ENCODE measurements at places on chromosomes 12 and 14.

GRCh38 chr14:74140374-74140850, 55.7 kb downstream of the LIN52 start:
- DNase-seq = peak; percentile 15

GRCh38 chr14:104894331-104895206, 29.5 kb downstream of the CEP170B start:
- peak; percentile 0 for DNase-seq

- DNase-seq = peak; percentile 77
Observed at GRCh38 chr12:121803861-121804416, at the start of gene SETD1B. Gene SETD1B, plus strand, starts transcription at chr12:121804009. Its CDS starts 729 bp downstream, at chr12:121804738.

GRCh38 chr14:27091973-27092372, 494.1 kb upstream of the NOVA1 start:
- no peak for DNase-seq

DNA sequence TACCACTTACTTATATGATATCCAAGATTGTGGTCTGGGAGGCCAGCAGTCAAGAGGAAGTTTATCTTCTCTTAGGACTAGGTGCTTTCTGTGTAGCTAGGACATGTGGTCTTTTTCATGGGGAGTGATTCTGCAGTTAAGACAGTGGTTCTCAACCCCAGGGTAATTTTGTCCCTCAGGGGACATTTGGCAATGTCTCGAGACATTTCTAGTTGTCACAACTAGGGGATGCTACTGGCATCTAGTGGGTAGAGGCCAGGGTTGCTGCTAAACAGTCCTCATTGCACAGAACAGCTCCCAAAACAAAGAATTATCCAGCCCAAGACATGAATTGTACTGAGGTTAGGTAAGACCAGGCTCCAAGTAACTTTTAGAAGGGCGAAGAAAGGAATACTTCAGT, 20.0 kb downstream of the AMDHD1 start:
- DNase-seq = peak; percentile 28

DNA sequence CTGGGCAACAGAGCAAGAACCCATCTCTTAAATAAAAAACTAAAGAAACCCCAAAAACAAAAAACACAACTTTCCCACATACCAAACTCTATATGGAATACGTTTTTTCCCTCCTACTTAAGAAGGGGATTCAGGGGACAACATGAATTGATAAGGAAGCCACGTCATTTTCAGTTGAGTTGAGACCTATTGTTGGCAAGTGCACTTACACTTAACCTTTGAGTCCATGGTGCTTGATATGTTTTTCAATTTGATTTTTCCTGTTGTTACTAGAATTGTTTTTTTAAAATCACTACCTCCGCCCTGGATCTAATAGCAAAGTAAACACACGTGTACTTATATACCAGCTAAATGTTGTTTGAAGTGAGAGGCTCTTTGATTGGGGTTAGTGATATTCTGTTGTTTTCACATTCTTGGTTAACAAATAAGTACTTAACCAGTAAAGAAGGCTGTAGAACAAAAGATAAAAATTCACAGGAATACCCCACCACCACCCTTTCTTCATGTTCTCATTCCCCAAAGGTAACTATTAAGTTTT, 2.0 kb downstream of the FAM177A1 start:
- no peak for DNase-seq

DNA sequence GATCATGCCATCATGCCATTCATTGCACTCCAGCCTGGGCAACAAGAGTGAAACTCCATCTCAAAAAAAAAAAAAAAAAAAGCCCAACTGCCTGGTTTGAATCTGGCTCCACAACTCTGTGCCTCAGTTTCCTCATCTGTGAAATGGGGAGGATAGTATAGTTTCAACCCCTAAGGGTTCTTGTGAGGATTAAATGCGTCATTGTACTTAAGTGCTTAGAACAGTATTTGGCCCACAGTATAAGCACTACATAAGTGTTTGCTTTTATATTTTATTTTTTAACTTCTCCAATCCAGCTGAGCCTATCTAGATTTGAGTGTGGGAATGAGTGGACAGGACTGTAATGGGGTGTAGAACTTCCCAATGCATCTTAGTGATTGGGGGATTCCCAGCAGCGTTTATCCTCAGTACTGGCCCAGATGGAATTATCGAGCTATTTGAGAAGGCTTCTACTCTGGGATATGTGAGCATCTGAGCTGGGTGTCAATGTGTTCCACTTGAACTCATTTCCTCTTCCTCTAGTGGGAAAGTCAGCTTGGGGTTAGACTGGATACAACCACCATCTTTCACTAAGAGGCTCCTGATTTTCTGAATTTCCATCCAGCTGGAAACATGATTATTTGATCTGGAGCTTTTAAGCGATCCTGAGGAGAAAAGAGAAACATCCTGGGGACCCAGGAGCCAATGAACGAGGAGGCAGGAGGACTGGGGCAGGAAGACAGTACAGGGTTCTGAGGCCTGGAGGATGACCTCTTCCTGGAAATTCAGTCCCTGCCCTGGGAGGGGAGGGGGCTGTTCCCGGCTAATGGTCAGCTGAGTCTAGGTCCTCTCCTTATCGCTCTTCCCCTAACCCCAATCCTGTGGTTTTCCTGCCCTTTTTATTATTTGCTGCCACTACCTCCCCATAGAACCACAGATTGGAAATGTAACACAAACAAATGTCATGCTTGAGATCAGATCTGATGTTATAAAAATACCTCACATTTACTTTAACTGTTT, 9.3 kb upstream of the ESPL1 start:
- DNase-seq = no peak

GRCh38 chr12:6902448-6902847, 2.2 kb upstream of the LRRC23 start:
- DNase-seq = no peak

DNA sequence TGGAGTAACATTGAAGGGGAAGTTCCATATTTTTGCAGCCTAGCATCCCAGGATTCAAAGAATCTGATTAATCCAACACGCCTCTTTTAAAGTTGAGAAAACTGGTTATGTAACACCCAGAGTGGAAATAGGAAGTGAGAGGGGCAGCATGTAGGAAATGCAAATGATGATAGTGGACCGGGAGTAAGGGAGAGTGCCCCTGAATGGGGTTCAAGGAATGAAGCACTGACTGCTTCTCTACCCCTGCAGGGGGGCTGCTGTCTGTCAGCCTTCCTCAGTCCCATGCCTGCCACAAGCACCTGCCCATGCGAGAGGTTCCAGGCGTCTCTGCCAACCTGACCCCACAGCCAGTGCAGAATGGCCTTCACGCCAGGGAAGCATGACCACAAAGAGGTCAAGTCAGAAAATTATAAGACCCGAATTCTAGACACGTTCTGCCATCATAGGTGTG, 126.5 kb upstream of the CCND2 start:
- no peak for DNase-seq

GRCh38 chr12:95443459-95443858, 30.5 kb upstream of the METAP2 start:
- no peak for DNase-seq

GRCh38 chr14:104747876-104748275, 5.1 kb upstream of the SIVA1 start:
- DNase-seq = no peak

DNA sequence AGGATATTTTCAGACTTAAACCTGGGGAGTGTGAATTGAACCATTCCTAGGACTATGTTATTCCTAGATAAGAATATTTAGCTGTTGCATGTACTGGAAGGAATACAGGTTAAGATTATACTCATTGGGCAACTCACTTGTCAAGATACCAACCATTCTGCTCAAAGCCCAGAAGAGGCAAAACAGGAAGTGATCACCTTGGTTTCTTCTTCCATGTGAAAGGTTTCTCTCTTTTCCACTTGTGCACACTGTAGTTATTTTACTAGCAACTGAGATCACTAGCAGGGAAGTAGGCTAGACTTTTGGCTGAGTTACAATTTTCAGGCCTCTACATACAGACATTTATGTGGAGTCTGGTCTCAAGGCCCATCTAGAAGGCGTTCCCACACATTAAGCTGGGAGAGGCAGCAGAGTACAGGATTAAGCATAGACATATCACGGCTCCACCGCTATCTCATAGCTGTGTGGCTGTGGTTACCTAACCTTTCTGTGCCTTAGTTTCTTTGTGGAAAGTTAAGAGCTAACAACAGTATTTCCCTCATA, 83.9 kb upstream of the FERMT2 start:
- no peak for DNase-seq
